NCI-H146 (cell line): ENCODE measurements at places on chromosomes 1 and 21.

DNA sequence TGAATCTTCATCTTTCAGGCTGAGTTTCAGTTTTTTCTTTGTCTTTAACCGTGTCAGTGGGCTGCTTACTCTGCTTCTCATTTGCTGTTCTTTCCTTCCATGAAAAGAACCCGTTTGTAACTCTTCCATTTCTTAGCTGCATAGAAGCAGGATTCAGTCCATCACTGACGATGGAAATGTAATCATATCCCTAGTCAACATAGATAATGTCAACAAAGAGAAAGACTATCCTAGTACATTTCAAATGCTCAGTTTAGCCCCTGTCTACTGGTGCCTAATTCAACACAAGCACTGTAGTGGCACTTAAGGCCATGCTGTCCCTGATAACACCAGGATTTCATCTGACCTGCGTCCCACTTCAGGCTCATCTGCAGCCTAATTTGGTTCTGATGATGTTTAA, 376 bp downstream of the GBP1 start:
- DNase-seq: no peak

DNA sequence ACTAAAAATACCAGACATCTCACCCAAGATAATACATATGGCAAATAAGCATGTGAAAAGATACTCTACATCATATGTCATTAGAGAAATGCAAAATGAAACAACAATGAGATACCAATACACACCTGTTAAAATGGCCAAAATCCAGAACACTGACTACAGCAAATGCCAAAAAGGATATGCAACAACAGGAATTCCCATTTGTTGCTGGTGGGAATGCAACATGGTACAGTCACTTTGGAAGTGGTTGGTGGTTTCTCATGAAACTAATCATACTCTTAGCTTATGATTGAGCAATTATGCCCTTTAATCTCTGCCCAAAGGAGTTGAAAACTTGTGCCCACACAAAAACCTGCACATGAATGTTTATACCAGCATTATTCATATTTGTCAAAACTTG, 6.4 kb upstream of the RGS2 start:
- DNase-seq: no peak

- no peak for DNase-seq
These were observed 181.5 kb downstream of the NPHP4 start for GRCh38 chr1:5810553-5811270.

- no peak for DNase-seq
These were observed 10.2 kb upstream of the NCMAP start for GRCh38 chr1:24545662-24546061.

GRCh38 chr1:3003941-3004270, 17.4 kb upstream of the ACTRT2 start:
- DNase-seq: no peak

GRCh38 chr1:2085080-2085479, 34.9 kb downstream of the PRKCZ start:
- no peak for DNase-seq

DNA sequence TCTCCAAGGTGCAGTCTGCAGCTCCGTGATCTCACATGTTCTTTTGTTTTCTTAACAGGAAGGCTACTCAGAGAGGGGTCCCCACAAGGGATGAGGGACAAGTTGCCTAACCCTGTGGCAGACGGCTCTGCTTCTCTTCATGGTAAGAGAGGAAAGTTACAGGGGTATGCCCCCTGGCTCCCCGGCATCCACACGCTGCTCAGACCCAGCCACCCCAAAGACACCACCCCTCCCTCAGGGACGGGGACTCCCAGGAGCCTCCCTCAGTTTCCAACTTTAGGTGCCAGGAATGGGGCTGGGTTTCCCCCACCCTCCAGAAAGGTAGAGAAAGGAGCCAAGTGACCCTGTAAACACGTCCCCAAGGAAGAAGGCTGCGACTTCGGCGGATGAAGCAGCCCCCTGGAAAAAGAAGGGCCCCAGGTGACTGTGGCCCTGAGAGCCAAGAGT, 19.7 kb downstream of the OPTC start:
- DNase-seq: no peak

DNA sequence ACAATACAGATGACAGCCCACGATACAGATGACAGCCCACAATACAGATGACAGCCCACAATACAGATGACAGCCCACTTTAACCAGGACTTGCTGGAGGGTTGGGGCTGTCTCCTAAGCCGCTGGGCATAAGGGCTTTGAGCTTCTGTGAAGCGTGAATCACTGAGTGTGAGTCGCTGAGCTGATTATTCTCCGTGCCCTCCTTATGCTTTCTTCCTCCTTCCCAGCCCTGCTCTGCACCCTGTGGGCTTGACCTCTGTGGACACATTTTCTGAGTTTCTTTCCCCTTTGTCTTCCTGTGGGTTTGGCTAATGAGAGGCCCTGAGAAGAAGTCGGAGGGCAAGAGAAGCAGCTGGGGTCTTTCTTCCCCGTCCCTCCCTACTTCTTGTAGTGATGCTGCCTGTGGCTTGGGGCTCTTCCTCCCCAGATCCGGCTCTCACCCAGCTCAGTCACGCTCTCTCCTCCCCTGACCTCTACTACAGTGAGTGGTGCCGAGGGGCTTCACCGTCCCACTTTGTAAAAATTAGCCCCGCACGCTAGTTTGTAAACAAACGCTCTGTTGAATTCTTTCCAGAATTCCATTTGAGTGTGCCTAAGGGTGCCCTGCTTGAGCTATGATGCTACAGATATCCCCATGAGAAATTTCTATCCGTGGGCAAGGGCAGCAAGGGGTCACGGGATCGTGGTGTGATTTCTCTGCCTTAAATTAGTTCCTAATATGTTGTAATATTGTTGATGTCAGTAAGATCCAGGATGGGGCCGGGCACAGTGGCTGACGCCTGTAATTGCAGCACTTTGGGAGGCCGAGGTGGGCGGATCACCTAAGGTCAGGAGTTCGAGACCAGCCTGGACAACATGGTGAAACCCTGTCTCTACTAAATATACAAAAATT, 46.4 kb upstream of the SOD1 start:
- DNase-seq: no peak
